ENCODE measurements at places on chromosomes 2 and 18.

GRCh38 chr2:40016151-40016885, 237.3 kb upstream of the THUMPD2 start:
- no peak for DNase-seq

DNA sequence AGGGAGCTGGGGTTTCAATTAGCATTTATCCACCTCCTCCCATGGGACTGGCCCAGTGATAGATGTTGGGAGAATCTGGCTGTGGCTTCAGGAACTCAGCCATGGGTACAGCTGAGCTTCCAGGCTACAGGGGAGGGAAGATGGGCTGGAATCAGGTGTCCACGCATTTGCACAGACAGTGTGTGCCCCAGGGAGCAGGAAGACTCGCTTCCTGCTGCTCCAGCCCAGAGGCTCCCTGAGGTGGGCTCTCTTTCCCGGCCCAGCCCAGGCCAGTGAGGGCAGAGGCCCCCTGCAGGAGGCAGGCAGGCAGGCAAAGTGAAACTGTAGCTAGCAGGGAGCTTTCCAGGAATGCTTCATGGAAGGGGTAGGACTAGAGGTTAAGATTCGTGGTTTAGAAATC, 28.7 kb downstream of the DYSF start:
- no peak for DNase-seq

- DNase-seq, result no peak
Observed at GRCh38 chr2:156841321-156841720, 405.1 kb downstream of the GPD2 start.

DNA sequence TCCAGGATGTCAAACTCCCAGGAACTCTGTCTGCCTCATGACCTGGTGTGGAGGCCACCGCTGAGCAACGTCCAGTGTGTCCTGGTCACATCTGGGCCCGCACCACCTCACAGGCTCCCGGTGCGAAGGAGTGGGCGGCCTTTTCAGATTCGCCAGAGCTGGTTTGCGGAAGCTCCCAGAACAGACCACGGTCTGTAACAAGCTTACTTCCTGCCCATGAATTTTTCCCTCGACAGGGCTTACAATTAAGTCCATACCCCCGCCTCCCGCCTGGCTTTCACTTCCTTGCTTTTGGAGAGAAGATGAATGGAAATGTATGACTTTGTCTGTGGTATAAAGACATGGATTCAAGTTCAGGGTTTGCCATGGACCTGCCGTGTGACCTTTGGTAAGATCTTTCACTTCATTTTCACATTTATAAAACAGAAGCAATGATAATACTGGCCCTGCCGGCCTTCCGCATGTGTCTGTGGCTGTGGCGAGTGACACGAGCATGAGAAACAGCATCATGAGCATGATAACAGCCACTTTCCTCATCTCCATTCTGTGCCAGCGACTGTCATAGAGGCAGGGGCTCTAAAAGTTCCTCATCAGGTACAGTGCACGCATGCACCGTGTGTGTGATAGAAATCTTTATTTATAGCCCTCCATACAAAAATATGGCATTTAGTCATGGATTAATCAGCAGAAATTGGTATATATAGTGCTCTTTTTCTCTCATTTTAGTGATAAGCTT, 31.0 kb upstream of the KCNF1 start:
- DNase-seq, result no peak
